Left lobe of liver (tissue), 2 donors: ENCODE measurements at places on chromosomes 7 and 10. TPM values are rescaled to one million over a fixed set of nuclear protein-coding genes. Genes with fewer than 3 reads are reported as not detected.

The AIMP2 gene
- total RNA-seq = 22.9 TPM

The HOXA9 gene
- total RNA-seq = not detected

The MRC1 gene
- total RNA-seq = 30.9 TPM

The LIPM gene
- not detected for total RNA-seq

The TMEM60 gene
- total RNA-seq = 5.3 TPM
